ENCODE measurements at places on chromosomes 7 and 10.
A peak's percentile ranks its signal among the peaks of the same experiment; 100 is the strongest.

DNA sequence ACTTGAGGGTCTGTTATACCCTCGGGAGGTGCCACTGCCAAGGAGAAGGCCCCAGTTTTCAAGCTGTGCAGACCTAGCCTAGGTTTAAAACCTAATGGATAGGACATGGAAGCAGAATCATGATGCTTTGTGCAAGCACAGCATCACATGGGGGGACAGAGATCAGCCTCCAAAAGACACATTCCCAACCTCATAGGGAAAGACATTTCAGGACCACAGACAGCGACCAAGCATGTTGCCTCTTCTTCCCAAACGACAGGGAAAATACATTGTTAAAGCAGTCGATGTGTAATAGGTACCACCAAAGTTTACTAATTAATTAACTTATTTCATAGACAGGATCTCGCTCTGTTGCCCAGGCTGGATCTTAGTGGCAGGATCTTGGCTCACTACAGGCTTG lies 573.9 kb downstream of the TCERG1L start:
- DNase-seq, result peak; percentile 56

DNA sequence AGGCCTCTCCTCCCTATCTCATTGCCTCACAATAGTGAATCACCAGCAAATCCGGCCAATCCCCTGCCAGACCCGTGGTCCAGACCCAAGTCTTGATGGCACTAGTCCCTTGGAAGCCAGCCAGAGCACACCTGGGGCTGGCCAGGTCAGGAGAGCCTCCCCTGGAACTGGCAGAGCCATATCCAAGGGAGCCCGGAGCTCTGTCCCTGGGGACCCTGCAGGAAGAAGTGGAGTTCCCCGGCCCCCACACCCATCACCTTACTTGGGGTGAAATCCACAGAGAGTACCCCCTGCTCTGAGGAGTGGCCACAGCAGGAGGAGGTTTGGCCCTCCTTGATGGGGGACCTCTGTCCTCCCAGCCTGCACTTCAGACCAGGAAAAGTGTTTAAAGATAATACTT lies 122.5 kb downstream of the HECW1 start:
- DNase-seq, result no peak

DNA sequence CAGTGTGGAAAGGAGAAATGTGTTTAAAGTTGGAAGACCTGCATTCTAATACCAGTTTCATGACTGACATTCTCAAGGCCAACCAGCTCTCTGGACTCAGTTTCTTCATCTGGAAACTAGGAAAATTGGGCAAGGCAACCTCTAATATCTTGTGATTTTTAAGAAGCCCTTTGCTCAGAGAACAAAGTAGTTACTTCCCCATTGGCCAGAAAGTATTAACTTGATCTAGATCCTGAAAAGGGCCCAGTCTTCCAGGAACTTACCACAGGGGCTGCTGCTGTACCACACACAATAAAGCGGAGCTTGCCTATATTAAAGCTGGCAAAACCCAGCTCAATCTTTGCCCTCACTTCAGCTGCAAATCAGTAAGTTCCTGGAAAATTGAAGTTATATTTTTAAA lies 155.6 kb upstream of the ADO start:
- no peak for DNase-seq

DNA sequence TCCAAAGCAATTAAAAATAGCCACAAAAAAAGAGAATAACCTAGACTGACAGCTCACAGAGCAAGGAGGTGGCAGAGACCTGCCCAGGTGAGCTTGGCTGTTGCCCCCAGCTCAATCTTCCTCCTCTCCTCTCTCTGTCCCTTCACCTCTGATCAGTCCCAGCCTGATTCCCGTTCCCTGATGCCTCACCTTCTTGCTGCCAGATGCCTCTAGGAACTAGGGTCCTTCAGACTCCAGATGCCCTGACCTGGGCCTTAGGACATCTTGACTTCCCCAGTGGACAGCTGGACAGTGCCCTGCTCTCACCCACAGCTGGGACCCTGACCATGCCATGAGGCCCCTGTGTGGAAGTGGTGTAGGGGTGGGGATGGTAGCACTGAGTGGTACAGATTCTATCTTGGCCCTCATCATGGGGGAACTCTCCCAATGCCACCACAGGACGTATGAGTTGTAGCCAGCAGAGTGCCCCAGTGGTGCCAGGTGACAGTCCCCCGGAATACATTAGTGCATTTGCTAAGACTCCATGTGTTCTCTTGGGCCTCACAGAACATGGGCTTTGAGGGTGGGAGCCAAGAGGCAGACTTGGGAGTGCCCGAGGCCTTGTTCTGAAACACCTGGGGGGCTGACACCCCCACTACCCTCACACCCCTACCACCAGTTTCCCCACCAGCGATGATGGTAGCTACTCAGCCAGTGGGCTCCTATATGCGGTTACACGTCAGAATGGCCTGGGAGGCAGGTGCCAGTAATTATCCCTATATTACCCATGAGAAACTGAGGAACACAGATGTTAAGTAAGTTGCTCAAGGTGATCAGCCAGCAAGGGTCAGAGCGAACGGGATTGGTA lies 2.0 kb downstream of the DEPP1 start:
- no peak for DNase-seq

DNA sequence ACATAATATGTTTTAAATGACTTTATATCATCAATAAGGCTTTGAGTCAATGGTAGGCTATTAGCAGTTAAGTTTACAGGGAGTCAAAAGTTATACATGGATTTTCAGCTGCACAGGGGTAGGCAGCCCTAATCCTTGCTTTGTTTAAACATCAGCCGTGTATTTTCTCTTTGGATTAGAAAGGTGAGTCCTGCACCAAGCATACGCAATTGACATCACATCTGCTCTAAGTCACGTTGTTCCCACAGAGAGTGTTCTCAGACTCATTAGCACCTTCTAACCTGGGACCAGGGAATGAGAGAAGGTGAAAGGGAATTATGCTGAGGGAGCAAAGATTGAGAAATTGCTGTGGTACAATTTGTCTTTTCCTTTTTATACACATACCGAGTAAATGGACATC lies 148.6 kb upstream of the ZNF804B start:
- no peak for DNase-seq

DNA sequence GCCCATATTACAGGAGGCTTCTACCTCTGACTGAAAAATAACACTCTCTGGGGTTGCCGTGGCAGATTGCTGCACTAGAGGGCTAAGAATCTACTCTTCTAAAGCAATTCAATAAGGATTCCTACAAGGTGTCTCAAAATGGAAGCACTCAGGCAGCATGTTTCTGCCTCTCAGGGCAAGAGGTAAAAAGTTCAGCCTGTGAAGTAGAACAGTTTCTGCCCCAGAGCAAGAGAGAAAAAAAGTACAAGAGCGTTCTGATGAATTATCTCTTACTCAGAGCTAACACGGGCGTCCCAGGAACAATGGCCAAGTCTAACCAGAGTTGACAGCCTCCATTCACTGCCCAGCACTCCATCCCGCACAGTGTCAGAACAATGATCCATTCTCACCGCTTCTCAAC lies 71.3 kb upstream of the TES start:
- DNase-seq, result no peak

GRCh38 chr10:50419091-50419490 lies 167.8 kb upstream of the ASAH2 start:
- no peak for DNase-seq

- no peak for DNase-seq
Observed at GRCh38 chr7:156021471-156021870, 209.2 kb upstream of the SHH start.

- DNase-seq, result no peak
Observed at GRCh38 chr10:86363833-86364490, 2.6 kb downstream of the GRID1 start.

DNA sequence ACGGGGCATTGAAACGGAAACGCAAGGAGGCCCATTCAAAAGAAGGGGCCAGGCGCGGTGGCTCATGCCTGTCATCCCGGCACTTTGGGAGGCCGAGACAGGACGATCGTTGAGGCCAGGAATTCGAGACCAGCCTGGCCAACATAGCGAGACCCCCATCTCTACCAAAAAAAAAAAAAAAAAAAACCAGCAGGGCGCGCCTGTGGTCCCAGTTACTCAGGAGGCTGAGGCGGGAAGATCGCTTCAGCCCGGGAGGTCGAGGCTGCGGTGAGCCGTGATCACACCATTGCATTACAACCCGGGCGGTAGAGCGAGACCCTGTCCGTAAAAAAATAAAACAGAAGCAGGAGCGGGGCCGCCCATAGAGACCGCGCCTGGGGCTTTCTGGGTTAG lies 396 bp downstream of the PSMG3 start:
- no peak for DNase-seq

DNA sequence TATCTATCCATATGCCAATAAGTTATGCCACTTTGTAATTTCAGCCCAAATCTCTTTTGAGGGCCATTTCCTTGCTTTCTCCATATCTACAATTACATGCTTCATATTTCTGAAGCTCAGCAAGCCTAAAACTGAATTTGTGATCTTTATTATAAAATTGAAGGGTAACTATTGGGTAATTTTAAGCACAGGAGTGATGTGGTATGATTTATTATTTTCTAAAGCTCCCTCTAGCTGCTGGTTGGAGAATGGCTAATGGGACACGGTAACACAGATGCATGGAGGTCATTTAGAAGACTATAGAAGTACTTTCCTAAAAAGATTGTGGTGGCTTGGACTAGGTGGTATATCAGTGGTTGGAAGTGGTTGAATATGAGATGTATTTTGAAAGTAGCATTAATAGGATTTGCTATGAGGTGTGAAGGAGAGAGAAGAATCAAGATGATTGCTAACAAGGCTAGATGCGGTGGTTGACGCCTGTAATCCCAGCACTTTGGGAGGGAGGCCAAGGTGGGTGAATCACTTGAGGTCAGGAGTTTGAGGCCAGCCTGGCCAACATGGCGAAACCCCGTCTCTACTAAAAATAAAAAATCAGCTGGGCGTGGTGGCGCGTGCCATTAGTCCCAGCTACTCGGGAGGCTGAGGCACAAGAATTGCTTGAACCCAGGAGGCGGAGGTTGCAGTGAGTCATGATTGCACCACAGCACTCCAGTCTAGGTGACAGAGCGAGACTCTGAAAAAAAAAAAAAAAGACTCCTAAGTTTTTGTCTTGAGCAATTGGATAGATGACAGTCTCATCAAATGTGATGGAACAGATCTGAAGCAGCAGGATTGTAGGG lies 13.9 kb downstream of the KLHDC10 start:
- no peak for DNase-seq

DNA sequence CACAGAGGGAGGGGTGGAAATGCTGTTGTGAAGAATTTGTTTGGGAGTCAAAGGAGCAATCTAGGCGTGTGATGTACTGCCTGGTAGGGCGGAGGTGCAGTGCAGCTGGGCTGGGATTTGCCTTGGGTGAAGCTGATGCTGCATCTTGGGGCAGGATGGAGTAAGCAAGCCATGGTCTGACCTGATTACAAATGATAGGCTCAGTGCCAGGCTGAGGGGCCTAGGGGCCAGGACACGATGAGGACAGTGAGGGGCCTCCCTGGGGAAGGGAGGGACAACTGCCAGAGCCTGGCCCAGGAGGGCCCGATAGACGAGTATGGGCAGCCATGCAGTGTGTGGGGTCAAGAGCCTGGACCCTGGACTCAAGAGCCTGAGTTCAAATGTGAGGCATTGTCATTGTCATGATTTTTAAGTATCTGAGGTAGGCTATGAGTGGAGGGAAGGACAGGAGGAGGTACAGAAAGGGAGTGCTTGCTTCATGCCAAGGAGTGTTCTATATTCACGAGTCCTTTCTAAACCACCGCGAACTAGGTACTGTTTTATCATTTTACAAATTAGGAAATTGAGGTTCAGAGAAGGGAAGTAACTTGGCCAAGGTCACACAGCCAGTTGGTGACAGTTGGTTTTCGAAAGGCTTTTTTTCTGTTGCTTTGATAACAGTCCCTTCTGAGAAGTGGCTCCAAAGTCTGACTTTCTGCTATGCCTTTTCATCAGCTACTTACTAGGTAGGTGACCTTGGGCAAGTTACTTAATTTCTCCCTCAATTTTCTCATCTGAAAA lies 29.7 kb downstream of the HIF1AN start:
- no peak for DNase-seq

DNA sequence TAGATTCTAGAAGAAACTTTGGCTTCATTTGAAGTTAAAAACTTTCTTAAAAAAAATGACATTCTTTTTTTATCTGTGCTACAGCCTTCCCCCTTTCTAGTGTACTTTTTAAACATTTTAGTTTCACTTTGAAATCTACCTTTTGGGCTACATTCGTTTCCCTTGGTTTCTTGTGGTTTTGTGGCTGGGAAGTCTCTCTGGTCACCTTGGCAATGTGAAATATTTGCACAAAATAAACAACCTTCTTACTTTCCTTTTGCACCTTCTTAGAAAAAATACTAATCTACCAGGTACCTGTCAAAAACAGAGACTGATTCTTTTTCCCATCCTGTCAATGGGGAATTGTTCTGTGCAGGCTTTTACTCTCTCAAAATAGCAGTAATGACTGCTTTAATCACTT lies 350.2 kb downstream of the GATA3 start:
- no peak for DNase-seq

GRCh38 chr10:30550967-30551815 lies 78.4 kb downstream of the LYZL2 start:
- DNase-seq, result no peak

GRCh38 chr7:80135309-80136104 lies 876 bp downstream of the GNAI1 start:
- DNase-seq, result no peak

- no peak for DNase-seq
Observed at GRCh38 chr10:74967911-74968666, 141.7 kb downstream of the KAT6B start.

GRCh38 chr10:114519756-114520293 lies 115.5 kb upstream of the AFAP1L2 start:
- no peak for DNase-seq

- no peak for DNase-seq
Observed at GRCh38 chr10:103284170-103284569, 7.2 kb downstream of the INA start.

- no peak for DNase-seq
Observed at GRCh38 chr10:55800602-55801352, 560.3 kb downstream of the ZWINT start.

DNA sequence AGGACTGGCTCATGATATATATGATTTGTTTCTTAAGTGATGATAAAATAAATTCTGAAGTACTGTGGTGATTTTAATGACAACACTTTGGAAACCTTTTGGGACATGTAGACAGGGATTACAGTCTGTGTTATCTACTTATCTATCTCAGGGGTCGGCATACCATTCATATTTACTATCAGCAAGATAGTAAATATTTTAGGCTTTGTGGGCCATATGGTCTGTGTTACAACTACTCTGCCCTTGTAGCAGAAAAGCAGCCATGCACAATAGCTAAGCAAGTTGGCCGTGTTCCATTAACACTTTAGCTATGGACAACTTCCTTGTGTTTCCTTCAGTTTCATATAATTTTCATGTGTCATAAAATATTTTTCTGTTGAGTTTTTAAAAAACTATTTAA lies 97.8 kb upstream of the PRPS1L1 start:
- peak; percentile 41 for DNase-seq

DNA sequence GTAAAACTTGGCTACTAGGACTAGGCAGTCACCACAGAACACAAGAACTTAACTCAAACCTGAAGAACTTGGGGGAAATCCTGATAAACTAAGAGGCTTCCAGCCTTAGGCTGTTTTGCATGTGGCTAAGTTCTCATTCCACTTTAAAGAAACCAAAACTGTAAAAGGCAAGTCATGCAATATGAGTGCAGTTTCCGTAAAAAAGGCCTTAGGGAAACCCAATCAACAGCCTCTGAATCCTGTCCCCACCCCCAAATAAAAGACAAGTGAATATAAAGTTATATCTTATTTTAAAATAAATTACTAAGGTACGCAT lies 95.1 kb downstream of the USP6NL start:
- DNase-seq, result no peak

GRCh38 chr7:148079206-148080080 lies 511.1 kb upstream of the C7orf33 start:
- no peak for DNase-seq

- no peak for DNase-seq
Observed at GRCh38 chr10:92692697-92693533, 3.2 kb downstream of the HHEX start.
